Left lung (tissue), 14 donors: ENCODE measurements at places on chromosomes 13 and 19. TPM values are rescaled to one million over a fixed set of nuclear protein-coding genes. Genes with fewer than 3 reads are reported as not detected.

GRCh38 chr19:49150944-49151243 lies 4.3 kb downstream of the HRC start:
- no peak for DNase-seq

DNA sequence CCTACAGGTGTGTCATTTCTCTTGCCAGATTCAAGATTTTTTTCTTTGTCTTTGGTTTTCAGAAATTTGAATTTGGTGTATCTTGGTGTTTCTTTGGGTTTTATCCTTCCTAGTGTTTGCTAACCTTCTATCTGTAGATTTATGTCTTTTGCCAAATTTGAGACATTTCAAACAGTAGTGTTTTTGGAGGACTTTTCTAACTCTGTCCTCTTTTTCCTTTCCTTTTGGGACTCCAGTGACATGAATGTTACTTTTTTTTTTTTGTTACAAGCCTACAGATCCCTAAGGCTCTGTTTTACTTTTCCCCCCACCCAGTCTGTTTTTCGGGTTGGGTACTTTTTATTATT lies 58.8 kb downstream of the ZMYM2 start:
- no peak for DNase-seq

DNA sequence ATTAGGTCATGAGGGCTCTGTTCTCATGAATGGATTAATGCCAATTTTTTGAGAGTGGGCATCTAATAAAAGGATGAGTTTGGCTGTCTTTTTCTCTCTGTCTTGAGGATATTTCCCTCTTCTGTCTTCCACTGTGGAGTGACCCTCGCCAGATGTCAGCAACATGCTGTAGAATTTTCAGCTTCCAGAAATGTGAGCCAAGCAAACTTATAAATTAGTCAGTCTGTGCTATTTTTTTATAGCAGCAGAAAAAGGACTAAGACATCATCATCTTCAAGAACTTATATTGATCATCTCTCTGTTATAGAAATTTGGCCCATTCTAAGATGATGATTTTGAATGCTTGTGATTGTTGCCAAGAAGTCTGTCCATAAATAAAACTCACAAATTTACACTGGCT lies 431.4 kb downstream of the FGF9 start:
- no peak for DNase-seq

DNA sequence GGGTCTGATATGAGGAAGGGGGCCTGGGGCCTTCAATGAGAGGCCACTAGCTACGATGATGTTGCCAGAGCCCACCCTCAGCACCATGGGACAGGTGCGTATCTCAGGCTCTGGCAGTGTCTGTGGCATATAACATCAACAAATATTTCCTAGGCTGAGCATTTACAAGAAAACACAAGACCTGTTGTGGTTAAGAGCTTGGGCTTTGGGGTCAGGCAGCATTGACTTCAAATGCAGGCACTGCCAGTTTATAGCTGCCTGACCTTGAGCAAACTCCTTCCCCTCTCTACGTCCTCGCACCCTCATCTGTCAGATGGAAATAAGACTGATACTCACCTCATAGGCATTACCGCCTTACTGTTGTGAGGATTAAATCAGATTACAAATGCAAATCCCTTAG lies 156.0 kb downstream of the KATNAL1 start:
- DNase-seq, result no peak

DNA sequence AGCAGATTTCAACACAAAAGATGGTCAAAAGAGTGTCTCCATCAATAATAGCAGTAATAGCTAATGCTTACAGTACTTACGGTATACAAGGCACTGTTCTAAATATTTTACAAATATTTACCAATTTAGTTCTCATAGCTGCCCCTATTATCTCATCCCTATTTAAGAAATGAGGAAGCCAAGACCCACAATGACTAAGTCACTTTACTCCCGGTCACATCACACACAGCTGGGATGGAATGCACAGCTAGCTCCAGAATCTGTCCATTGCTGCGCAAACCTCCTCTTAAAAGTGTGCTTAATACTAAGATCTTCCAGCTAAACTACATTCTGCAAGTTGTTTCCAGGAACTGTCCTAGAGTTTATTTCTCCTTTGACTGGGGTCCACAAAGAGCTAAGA lies 63.4 kb downstream of the RAP2A start:
- DNase-seq, result no peak

DNA sequence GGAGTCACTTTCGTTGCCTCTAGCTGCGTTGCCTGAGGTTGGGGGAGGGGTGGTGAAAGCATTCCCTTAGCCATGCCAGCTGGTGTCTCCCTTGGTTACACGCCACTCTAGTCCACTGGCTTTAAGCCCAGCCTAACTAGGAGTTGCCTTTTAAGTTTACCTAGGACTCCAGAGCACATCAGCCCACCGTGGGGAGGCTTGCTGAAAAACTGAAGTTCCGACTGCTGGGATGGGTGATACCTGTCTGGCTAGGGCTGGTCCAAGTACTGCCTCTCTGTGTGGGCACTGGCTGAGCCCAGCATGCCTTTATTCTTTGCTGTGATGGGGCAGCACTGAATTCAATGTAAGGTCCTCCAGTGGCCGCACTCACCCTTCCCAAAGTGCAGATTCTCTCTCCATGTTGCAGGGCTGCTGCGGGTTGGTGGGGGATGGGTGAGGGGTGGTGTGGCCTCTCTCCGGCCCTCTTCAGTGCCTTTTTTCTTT lies 11.8 kb upstream of the CEACAM1 start:
- no peak for DNase-seq

GRCh38 chr19:31952693-31953092 lies 392.7 kb upstream of the ZNF507 start:
- no peak for DNase-seq

GRCh38 chr19:5484398-5485285 lies 29.4 kb downstream of the ZNRF4 start:
- no peak for DNase-seq

FCAR gene
- polyA plus RNA-seq, result 0.40 TPM

OR7G2 gene
- polyA plus RNA-seq, result 0.07 TPM

ZNF100 gene
- 14.2 TPM for polyA plus RNA-seq

HDGFL2 gene
- polyA plus RNA-seq, result 75.7 TPM

NLRP7 gene
- polyA plus RNA-seq, result 0.20 TPM

ZNF223 gene
- polyA plus RNA-seq, result 13.2 TPM

CBARP gene
- polyA plus RNA-seq, result 1.3 TPM

ANGPTL4 gene
- polyA plus RNA-seq, result 3.1 TPM

CFAP97D2 gene
- polyA plus RNA-seq, result 1.0 TPM

KIR2DL1 gene
- polyA plus RNA-seq, result not detected
